ENCODE measurements at places on chromosomes 11 and 22.

- no peak for DNase-seq
Observed at GRCh38 chr22:37025500-37026070, 6.0 kb downstream of the MPST start.

GRCh38 chr11:44893846-44894617, 56.7 kb downstream of the TP53I11 start:
- DNase-seq: peak; percentile 84

DNA sequence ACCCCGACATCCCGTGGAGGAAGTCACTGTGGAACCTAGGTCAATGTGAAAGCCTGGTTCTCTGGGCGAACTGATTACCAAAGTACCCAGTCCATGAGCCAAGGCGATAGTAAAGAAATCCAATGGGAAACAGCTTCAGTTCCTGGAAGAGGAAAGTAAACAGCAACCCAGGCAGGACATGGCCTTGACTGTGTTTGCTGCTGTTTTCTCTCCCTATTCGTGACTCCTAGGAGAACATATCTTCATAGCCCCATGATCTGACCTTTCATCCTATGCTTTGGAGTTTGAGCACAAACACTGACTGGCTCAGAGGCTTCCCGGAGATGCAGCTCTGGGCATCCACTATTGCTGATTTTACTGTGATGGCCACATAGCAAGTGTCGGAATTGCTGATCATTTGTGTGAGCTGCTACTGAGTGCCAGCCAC, 45.1 kb downstream of the LRFN4 start:
- no peak for DNase-seq

- DNase-seq: no peak
Observed at GRCh38 chr11:65419460-65419771, 3.2 kb upstream of the NEAT1 start.

DNA sequence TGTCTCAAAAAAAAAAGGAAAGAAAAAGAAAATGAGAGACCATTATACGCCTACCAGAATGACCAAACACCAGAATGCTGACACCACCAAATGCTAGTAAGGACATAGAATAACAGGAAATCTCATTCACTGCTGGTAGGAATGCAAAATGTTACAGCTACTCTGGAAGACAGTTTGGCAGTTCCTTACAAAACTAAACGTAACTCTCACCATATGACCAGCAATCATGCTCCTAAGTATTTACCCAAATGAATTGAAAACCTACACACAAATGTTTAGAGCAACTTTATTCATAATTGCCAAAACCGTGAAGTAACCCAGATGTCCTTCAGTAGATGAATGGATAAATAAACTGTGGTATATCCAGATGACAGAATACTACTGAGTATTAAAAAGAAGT, 7.2 kb downstream of the CHKA start:
- DNase-seq: no peak

- no peak for DNase-seq
Observed at GRCh38 chr11:82045748-82046457, 687.8 kb downstream of the FAM181B start.

DNA sequence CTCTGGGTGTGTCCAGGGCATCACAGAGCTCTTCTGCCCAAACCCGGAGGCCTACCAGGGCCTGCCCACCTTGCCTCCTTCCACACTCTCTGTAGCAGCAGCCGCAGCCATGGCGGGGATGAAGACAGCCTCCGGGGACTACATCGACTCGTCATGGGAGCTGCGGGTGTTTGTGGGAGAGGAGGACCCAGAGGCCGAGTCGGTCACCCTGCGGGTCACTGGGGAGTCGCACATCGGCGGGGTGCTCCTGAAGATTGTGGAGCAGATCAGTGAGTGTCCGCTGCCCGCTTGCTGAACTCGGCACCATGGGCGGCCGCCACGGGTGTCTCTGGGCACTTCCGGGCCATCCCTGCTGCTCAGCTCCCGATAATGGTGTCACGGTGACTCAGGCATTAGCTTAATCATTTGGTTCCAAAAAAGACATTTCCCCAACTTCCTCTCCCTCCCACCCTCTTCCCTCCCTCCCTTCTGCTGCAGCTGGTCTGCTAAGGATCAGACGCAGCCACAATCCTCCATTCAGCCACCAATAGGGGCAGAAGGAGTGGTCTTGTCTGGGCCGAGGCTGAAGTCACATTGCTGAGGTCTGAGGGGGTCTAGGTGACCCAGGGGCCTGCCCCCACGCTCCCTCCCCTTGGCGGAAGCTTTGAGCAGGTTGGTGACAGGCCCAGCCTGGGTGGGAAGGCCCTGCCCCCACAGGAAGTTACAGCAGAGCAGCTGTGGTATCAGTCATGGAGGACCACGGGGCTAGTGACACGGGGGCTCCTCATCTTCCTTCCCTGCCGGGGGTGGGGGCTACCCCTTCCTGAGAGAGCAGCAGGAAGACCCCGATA, 950 bp downstream of the FERMT3 start:
- peak; percentile 72 for DNase-seq

DNA sequence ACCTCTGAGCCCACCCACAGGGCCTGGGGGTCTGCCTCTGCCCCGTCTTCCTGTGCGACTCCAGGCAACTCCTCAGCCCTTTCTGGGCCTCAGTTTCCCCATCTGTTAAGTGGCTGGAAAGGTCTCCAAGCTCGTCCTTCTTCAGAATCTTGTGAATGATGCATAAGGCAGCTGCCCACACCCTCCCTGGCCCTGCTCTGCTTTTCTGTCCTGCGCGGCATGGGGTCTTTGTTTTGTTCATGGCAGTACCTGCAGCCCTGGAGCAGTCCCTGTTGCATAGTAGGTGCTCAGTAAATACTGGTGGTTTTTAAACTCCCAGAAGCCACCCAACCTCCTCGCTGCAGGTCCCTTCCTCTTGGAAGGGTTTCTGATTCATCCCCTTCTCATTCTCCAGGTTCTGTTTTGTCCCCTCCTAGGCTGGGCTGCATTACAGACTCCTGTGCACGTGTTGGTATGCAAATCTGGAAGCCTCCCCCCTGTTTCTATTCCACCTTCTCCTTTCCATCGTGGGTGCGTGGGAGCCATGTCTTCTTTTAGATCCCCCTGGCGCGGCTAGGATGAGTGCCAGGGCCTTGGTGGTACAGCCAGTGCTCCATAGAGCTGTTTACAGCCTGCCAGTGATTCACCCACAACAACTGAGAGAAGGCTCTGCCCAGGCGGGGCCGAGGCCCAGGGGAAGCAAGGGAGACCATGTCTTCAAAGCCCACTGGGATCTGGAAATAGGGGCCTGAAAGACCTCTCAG, 19.3 kb upstream of the SYT7 start:
- DNase-seq: no peak

GRCh38 chr11:952406-953385, 27.0 kb downstream of the AP2A2 start:
- no peak for DNase-seq

GRCh38 chr22:37906364-37907008, 389 bp downstream of the MICALL1 start:
- peak; percentile 34 for DNase-seq

GRCh38 chr11:1479678-1480118, 6.9 kb downstream of the MOB2 start:
- DNase-seq: no peak

DNA sequence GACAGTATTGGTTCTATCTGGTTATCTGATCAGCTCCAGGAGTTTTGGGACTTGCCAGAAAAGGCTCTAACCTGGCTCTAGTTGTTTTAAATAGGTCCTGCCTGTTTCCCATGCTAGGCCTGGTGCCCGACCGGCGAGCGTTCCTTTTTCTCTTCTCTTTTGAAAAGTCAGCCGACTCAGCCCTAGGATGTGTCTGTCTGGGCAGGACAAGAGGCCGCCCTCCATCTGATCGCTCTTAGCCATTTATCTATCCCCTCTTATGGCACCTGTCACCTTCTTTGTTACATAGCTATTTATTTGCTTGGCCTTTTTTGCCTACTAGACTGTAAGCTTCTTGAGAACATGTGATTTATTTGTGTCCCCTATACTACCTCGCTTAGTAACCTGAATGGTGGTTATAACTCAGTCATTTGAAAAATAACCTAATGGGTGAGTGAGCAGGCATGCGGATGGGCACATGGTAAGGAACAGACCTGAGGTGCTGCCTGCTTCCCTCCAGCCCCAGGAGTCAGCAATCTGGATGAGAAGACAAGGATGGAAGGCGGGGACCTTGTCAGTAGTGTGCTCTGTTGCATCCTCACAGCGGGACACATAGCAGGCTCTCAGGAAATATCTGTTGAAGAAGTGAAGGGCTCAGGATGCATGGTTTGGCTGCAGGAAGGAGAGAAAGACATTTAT, 108.4 kb downstream of the ZBTB16 start:
- no peak for DNase-seq

- no peak for DNase-seq
Observed at GRCh38 chr22:39732625-39733024, 160.9 kb downstream of the ENTHD1 start.

- no peak for DNase-seq
Observed at GRCh38 chr11:114977651-114978050, 299.3 kb downstream of the NXPE2 start.

- DNase-seq: no peak
Observed at GRCh38 chr22:50337262-50338041, 5.7 kb upstream of the PPP6R2 start.

GRCh38 chr11:75099635-75100034, 3.0 kb upstream of the OR2AT4 start:
- no peak for DNase-seq

DNA sequence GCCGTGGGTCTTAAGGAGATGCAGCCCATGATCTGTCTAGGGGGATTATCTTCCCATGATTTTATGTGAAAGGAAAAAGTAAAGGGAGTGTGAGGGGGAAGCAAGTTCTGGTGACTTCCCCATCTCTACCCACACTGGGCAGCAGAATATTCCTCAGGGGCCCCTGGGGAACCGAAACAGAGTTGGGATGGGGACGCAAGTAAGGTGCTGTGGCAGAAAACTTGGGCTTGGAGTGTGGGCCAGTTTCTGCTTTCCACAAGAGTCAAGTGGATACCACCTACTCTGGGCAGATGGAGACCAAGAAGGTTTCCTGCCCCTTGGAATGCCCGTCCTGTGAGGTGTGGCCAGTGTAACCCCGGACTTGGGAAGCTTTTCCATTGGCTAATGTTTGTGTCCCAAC, 64.4 kb downstream of the SGSM3 start:
- no peak for DNase-seq

DNA sequence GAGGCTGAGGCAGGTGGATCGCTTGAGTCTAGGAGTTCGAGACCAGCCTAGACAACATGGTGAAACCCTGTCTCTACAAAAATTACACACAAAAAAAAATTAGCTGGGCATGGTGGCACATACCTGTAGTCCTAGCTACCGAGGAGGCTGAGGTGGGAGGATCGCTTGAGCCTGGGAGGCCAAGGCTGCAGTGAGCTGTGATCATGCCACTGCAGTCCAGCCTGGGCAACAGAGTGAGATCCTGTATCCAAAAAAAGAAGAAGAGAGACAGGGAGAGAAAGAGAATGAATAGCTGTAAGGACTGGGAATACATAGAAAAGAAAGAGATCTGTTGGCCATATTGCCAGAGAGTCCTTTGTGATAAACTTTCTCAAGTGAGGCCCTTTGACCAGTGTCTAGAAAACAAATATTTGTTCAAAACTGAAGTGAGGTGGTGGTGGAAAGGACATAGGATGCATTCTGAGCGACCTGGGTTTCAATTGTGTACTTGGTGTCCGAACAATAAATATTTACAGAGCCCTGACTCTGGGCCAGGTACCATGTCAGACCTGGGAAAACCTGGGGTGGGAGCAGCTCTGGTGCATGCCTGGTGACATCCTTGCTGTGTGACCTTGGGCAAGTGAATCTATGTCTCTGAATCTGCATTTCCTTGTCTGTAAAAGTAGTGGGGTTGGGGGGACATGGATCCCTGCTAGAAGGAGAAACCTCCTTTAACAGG, 89.6 kb upstream of the CRYBB3 start:
- DNase-seq: no peak

DNA sequence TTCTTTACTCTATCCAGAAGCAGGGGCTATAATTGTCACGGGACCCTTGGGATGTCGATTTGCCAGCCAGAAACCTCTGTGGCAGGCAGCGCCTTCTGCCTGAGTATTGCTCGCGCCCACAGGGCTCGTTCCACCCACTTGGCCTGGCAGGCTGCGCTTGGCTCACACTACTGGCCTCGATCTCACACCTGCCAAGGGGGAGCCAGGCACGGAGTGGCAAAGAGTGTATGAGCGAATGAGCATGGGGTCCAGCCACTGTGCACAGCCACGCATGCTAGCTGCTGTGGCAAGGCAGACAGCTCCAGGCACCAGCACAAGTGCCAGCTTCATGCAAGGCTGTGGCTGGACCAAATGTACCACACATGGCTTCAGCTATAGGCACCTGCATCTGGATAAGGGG, 599.8 kb downstream of the DLG2 start:
- no peak for DNase-seq

DNA sequence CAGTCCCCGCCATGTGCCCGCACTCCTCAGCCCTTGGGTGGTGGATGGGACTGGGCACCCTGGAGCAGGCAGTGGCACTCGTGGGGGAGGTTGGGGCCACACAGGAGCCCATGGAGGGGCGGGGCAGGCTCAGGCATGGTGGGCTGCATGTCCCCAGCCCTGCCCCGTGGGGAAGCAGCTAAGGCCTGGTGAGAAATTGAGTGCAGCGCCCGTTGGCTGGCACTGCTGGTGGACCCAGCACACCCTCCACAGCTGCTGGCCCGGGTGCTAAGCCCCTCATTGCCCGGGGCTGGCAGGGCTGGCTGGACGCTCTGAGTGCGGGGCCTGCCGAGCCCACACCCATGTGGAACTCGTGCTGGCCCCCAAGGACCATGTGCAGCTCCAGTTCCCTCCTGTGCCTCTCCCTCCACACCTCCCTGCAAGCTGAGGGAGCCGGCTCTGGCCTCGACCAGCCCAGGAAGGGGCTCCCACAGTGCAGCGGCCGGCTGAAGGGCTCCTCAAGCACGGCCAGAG, 16.1 kb downstream of the OR5B3 start:
- no peak for DNase-seq

- DNase-seq: no peak
Observed at GRCh38 chr11:17578296-17578695, 31.2 kb downstream of the OTOG start.

Measured in H54 (cell line).